ENCODE measurements at places on chromosomes 6 and 20.

DNA sequence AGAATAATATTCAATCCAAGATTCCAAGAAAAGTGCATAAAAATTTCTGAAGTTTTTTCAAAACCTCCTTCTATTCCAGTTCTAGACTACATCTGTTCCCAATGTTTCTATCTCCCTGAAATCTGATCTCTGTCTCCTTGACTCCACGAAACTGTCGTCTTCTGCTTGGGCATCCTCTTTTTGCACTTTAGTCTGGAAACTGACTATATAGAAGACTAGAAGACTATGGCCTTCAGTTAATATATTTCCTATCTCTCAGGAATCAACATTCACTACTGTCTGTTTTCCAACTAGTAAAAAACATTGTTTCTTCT lies 745.4 kb upstream of the ADGRB3 start:
- DNase-seq, result no peak

DNA sequence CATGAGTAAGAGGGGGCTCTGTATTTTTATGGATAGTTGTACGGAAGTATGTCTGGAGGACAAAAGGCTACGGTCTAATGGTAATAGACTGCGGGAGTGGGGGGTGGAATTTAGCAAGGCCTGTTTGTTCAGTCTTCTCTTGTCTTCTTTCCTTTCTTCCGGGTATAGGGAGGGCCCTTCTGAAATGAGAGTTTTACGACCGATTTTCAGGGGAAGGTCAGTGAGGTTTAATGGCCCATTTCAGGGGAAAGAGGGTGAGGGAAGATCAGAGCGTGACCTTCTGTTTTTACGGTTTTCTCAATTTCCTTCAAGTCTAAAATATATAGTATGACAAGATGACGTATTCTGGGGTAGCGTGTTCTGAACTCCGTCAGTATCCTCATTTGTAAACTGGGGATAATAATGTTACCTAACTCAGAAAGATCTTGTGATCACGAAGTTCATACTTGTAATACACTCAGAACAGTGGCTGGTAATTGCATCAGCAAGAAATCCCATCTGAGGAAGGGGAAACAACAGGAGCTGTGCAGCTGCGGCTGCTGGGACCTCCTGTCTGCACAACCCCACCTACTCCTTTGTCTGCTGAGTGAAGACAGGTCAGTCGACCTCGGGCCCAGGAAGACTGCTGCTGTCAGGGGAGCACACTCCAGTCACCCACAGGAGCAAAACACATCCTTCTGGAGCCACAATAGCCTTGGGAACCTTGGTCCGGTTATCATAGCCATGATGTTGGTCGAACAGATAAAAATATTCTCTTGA lies 90.4 kb downstream of the MAP3K7 start:
- DNase-seq, result no peak

DNA sequence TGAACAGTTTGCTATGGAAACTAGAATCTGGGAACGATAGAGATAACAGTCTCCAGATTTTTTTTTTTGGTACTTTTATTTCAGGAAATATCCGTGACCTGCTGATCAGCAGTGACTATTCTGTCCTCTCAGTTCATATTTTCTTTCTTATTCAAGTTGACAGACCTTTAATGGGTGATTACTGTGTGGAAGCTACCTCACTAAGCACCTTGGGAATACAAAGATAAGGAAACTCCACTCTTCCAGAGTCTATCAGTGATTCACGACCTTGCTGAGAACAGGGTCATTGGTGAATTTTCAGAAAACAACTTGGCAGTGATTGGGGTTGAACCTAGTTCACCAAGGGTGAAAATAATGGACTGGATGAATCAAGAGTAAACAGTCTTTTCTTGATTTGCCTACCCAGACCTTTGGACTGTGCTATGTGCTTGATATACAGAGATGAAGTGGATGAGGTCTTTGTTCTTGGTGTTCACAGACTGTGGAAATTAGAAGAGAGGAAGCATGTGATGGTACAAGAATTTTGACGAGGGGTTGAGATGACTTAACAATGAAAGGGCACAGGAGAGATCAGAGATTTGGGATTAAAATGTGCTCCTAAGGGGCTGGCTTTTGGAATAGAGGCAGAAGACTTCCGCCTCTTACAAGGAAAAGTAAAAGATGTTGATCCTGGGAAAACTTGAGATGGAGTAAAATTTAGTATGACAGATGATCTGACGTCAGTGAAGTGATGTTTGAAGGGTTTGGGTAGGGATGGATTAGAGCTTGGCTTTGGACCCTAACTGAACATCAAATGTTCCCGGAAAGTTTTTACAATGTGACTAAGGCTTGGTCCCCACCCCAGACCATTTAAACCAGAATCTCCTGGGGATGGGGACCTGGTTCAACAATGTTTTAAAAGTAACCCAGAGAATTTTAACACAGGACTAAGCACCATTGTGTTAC lies 1.2 kb downstream of the KAT14 start:
- DNase-seq, result peak; percentile 3

GRCh38 chr6:87027021-87027420 lies 67.9 kb downstream of the CGA start:
- DNase-seq, result no peak

- DNase-seq, result no peak
Measured at GRCh38 chr6:37321101-37321500, 32.7 kb upstream of the RNF8 start.

DNA sequence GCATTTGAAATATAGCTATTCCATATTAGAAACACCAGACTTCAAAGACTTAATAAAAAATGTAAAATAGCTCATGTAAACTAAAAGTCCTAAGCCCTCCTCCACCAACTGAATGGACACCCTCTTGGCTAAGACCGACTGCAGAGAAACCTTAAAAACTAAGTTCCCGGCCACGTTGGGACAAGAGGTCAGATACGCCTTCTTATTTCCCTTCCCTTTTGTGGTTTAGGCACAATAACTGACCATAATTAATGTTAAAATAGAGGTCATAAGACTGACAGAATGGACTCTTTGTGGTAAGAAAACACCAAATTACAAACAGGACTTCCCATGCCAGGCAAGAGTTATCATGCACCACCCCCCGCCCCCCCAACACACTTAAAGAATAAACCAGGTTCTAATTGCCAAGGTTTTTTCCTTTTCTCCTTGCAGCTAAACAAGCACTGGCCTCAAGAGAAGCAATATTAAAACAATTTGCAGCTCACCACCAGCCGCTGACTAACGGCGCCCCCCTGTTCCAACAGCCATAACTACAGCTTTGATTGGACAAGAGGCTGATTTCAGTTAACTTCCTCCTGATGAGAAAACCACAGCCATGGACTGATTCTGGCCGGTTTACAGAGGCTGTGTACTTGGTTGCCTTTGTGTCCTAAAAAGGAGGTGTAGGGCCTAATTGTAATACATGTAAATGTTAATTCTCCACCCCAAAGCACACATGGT lies 10.7 kb upstream of the LAMP5 start:
- peak; percentile 38 for DNase-seq

DNA sequence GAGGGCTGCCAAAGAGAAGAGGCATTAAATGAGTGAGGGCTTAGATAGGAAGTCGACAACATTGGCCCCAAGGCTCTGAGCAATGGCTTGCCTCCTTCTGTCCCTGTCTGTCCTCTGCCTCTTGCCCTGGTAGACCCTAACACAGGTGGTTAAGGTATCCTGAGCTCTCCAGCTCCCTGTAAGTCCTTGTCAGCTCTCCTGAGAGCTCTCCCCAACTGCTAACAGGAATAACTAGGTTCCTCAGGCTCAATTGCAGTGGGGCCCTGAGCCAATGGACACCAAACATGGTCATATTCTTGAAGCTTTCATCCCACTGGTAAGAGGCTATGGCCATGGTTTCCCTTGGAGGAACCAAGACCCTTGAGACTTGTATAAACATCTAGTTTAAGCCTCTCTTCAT lies 5.0 kb upstream of the CPNE1 start:
- DNase-seq, result no peak

GRCh38 chr6:15033850-15034203 lies 212.0 kb upstream of the JARID2 start:
- no peak for DNase-seq

GRCh38 chr20:34528921-34529297 lies 12.7 kb downstream of the DYNLRB1 start:
- no peak for DNase-seq

GRCh38 chr6:72504406-72504805 lies 117.5 kb upstream of the KCNQ5 start:
- no peak for DNase-seq

GRCh38 chr6:170206317-170206621 lies 84.6 kb downstream of the DLL1 start:
- no peak for DNase-seq

- no peak for DNase-seq
Measured at GRCh38 chr6:68958327-68958726, 323.2 kb downstream of the ADGRB3 start.

DNA sequence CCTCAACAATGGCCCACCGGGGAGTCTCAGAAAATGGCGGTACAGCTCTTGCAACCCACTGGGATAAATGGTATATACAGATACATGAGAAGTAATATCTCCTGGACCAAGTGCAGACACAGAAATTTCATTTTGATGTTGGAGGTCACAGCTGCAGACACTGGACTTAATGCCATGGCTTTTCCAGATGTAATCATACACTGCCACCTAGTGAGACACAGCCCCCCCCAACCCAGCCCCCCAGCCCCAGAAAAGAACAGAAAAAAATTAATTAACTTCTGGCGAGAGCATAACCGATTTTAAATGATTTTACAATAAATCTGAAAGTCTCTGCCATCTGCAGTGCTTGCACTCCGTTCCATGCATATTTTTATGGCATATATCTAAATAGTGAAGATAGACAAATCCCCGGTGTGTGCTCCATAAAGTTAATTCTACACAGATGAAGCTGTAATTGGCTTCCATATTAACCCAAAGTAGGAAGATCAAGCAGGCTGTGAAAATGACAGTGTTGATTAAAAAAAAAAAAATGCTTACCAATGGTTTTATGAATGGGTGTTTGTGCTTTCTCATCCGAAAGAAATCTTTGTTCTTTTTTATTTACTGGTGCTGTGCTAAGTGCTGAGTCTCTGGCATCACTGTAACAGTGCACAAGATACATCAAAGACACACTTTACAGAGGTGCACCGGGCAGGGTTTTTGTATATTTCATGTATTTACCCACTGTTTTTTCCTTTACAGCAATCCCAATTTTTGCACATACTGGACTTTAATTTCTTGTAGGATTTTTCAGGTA lies 804.1 kb downstream of the TFAP2A start:
- DNase-seq, result no peak

DNA sequence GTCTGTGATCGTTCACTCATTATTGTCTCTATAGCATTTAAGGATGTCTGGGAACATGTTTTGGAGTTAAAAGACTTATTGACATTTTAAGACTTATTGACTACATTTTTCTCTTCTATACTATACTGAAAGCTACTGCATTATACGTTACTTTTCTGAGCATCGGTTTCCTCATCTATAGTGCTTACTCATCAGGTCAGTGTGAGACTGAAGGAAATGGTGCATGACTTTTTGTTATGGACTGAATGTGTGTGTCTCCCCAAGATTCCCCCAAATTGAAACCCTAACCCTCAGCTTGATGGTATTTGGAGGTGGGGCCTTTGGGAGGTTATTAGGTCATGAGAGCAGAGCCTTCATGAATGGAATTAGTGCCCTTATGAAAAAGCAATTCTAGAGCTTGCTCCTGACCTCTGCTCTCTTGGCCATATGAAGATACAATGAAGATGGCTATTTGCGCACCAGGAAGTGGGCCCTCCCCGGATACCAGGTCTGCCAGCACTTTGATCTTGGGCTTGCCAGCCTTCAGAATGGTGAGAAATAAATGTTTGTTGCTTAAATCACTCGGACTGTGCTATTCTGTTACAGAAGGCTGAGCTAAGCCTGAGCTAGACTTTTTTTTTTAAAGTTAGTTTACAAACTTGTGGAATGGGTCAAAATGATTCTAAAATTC lies 243.7 kb upstream of the RREB1 start:
- DNase-seq, result no peak

DNA sequence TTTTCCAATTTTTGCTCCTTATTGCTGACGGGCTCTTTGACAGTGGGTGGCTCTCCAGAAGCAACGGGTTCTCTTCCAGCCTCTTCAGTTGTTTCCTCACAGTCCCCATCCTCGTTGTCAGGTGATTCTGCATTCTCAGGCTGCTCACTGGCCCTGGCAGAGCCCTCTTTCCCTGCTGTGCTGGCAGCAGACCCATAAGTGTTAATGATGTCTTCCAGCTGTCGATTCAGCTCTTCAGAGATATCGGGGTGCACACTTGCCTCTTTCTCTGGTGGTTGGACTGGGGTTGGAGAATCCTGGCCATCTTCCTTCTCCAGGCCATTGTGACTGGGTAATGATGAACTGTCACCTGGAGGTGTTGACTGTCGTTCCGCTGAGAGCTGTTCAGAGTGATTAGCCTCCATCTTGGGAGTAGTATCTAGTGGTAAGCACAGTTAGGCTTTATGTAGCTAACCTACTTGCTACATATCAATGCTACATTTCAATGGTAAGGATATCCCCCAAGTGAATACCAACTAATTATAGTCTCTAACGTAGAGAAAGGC lies 3.2 kb downstream of the TXLNB start:
- DNase-seq, result no peak

- DNase-seq, result no peak
Measured at GRCh38 chr6:11128608-11129007, 17.1 kb upstream of the ERVFRD-1 start.

Data from EL (cell line).